ENCODE measurements at places on chromosomes 6 and 20. TPM values are rescaled to one million over a fixed set of nuclear protein-coding genes. Genes with fewer than 3 reads are reported as not detected.

DNA sequence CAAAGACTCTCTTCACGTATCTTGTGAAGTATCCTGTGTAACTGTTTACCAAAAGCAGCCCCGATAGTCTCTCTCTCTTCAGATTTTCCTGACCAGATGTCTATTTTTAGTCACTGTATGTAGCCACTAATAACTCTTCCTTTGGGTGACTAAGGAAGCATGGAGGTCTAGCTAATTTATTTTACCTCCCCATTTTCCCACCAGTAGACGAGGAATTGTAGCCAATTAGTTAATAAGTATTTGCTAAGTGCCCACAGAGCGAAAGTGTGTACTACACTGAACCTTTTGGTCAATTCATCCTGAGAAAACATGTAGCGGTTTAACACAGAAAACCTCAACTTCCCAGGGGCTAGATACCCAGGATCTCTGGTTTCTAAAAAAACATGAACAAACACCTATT is 180.6 kb downstream of the TBX18 start:
- H3K27ac ChIP-seq: no peak overlapping the region
- H3K36me3 ChIP-seq: peaks cover 5% of the 10 kb centered on the region
- DNase-seq: no peak
- H3K27me3 ChIP-seq: no peaks in the 10 kb centered on the region

- H3K4me1 ChIP-seq: peaks cover 82% of the 10 kb centered on the region
- no peaks in the 10 kb centered on the region for H3K36me3 ChIP-seq
- no peak for DNase-seq
These were observed 4.1 kb downstream of the RBM38 start for GRCh38 chr20:57395111-57395966.

- H3K27ac ChIP-seq: no peak overlapping the region
These were observed 60.9 kb downstream of the DLL1 start for GRCh38 chr6:170229851-170230519.

The BPIFB1 gene
- total RNA-seq: not detected

DNA sequence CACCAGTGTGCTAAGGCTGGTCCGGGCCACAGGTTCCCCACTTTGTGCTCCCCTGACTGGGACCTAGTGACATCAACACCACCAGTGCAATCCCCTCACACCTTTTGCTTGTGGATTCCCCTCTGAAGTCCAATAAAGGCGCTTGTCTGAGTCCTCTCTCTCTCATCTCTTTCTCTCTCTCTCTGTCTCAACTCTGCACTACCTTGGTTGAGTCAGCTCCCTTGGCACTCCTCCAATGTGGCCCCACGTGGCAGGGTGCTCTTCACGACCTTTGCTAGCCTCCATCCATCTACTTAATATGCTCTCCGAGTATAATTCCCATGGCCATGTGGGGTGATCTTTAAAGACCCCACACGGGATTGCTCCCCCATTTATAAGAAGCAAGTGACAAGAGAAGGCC is 385.0 kb downstream of the CD83 start:
- no peak overlapping the region for H3K27ac ChIP-seq
- no peaks in the 10 kb centered on the region for H3K27me3 ChIP-seq
- DNase-seq: no peak
- H3K4me1 ChIP-seq: peaks cover 12% of the 10 kb centered on the region
- no peak overlapping the region for H3K4me3 ChIP-seq
- H3K36me3 ChIP-seq: no peaks in the 10 kb centered on the region

DNA sequence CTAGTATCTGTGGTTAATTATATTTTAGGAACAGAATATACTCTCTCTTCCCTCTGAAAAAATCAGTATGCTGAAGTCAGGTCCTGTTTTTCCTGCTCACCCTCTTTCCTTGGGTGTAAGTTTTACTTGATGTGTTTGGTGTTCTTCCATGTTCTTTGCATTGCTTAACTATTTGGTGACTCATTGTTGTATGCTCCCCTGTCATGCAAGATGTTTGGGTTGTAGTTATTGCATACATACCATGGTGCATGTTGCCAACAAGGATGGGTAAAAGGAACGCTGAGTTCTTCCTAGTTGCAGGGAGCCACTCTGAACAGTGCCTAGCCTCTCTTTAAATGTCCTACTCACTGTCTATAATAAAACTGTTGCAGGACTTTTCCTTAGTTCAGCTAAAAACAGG is 207.9 kb upstream of the LAMP5 start:
- no peak for DNase-seq
- H3K4me3 ChIP-seq: no peak overlapping the region
- H3K36me3 ChIP-seq: no peaks in the 10 kb centered on the region
- H3K27ac ChIP-seq: no peak overlapping the region
- no peaks in the 10 kb centered on the region for H3K4me1 ChIP-seq

DNA sequence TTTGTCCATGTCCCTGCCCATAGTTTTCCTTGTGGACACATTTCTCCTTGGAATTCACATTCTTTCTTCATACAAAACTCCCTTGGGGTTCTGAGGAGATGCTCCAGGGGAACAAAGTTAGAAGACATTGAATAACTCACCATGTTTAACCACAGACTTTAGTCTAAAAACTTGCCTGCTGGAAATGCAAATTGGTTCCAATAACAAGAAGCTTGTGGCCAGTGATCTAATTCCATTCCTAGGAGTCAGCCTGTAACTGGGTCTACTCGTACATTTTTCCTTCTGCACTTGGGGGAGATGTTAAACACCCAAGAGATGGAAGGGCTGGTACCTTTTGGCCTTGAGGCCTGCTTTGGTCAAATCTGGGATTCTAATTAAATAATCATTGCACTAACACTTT is 60.2 kb downstream of the SCML4 start:
- H3K36me3 ChIP-seq: peaks cover 60% of the 10 kb centered on the region
- H3K27ac ChIP-seq: no peak overlapping the region
- H3K4me1 ChIP-seq: peaks cover 35% of the 10 kb centered on the region
- no peaks in the 10 kb centered on the region for H3K27me3 ChIP-seq

GRCh38 chr6:151131324-151132007 is 108.3 kb upstream of the AKAP12 start:
- H3K36me3 ChIP-seq: no peaks in the 10 kb centered on the region
- no peak overlapping the region for H3K4me3 ChIP-seq
- H3K27ac ChIP-seq: no peak overlapping the region
- no peaks in the 10 kb centered on the region for H3K4me1 ChIP-seq

The DLL1 gene
- total RNA-seq: 14.2 TPM

DNA sequence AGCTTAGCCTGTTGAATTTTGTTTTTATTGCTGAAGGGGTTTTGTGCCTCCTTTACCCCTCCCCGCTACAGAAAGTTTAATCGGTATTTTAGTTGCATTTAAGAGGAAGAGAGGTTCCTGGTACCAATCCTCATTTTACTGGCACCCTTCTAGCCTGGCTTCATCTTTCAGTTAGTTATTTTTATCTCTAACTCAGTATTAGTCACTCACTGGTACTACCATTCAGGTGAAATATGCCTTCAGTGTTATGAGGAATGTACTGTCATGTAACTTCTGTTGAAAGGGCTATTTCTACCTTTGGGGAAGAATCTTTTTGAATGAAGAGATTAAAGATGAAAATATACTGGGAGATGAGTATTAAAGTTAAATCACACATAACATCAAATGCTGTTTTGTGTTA is 211.8 kb downstream of the CDKAL1 start:
- no peak for DNase-seq
- peaks cover 26% of the 10 kb centered on the region for H3K36me3 ChIP-seq
- H3K27ac ChIP-seq: no peak overlapping the region
- no peak overlapping the region for H3K4me3 ChIP-seq
- no peaks in the 10 kb centered on the region for H3K27me3 ChIP-seq

DNA sequence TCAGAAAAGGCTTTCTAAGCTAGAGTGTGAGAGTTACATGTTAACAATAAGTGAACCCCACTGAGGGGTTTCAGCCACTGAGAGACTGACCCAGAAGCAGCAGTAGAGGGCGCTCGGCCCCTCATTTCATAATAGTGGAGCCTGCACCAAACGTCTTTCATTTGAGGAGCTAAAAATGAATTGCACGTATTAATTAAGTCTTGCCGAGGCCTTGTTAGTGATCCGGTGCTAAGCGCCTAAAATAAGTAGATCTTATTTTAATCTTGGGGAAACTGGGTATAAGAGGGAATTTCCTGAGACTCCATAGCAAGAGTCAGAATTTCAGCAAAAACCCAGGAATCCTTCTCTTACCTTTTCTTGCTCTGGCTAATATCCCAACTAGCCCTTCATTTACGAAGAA is 209.7 kb downstream of the FARS2 start:
- no peaks in the 10 kb centered on the region for H3K27me3 ChIP-seq
- peaks cover 24% of the 10 kb centered on the region for H3K4me1 ChIP-seq
- H3K27ac ChIP-seq: no peak overlapping the region

DNA sequence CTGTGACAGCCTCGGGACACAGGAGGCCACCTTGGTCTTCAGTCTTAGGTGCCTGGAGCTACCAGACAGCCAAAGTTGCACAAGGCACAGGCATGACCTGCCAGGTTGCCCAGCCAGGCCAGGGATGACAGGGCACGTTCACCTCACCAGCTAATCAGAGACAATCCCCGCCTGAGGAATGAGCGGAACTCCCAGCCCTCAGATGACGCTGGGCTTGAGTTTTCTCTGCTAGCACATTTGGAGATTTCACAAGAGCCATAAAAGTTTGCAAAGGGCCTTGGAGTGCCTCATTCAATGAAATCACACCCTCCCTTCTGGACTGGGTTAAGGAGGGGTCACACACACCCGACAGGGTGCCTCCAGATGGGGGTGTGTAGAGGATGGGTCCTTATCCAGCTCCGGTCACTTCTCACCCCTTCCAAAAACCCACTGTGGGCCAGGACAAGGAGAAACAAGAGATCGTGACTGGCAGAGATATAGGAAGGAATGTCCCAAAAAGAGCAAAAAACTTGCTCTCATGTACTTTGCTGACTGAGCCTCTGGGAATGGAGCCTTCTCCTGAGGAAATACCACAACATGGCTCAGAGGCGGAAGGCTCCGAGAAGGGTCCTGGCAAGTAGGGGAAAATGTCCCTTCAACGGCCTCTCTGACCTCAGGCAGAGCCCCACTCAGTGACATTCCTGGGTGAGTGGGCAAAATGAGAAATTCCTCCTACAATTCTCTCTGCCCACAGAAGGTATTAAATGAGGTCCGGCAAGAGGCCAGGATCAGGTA is 121.6 kb downstream of the ISM1 start:
- H3K27me3 ChIP-seq: peaks cover 4% of the 10 kb centered on the region
- no peak overlapping the region for H3K27ac ChIP-seq
- no peaks in the 10 kb centered on the region for H3K36me3 ChIP-seq
- H3K4me1 ChIP-seq: peaks cover 2% of the 10 kb centered on the region
- no peak overlapping the region for H3K4me3 ChIP-seq

DNA sequence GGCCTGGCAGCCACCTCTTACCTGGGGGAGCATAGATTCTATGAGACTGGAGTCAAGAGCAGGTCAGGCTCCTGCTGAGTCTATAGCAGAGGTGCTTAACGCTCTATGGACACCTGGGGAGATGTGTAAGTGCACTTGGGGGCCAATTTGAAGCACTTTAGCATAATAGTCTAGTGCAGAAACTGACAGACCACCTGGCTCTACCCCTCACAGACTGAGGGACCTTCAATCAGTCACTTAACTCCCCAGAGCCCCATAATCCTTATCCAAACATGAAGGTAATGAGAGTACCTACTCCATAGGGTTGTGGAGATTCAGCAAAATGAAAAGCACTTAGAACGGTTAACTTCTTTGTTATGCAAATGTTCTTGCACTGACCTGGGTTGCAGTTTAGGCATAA is 87.3 kb upstream of the SLC22A16 start:
- no peaks in the 10 kb centered on the region for H3K36me3 ChIP-seq
- no peak overlapping the region for H3K4me3 ChIP-seq
- H3K27me3 ChIP-seq: no peaks in the 10 kb centered on the region
- no peak for DNase-seq
- peaks cover 32% of the 10 kb centered on the region for H3K4me1 ChIP-seq
- no peak overlapping the region for H3K27ac ChIP-seq

- no peaks in the 10 kb centered on the region for H3K4me1 ChIP-seq
- no peaks in the 10 kb centered on the region for H3K36me3 ChIP-seq
- peaks cover 7% of the 10 kb centered on the region for H3K27me3 ChIP-seq
- DNase-seq: no peak
- H3K27ac ChIP-seq: no peak overlapping the region
These were observed 31.8 kb downstream of the KCNG1 start for GRCh38 chr20:50991076-50991475.

The R3HDML gene
- total RNA-seq: not detected

DNA sequence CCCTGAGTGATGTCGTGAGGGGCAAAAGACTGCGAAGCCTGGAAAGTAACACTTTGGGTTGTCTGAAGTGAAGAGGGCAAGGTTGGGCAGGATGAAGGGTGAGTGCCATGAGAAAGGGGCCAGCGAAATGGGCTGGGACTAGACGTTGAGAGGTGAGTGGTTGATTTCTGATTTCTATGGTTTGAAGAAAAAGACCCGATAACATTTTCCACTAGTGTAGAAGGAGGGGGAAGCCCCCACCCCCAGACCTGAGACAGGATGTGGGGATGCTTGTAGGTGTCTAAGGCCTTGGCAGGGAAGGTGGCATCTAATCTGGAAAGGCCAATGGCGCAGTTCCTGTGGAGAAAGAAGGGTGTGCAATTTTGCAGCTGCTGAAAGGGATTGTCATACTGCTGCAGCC is 25.3 kb upstream of the KIF3B start:
- peaks cover 35% of the 10 kb centered on the region for H3K4me1 ChIP-seq
- no peaks in the 10 kb centered on the region for H3K27me3 ChIP-seq
- H3K36me3 ChIP-seq: peaks cover 3% of the 10 kb centered on the region
- peak; percentile 57 for DNase-seq

GRCh38 chr20:58692579-58693225 is at the start of gene NPEPL1:
TSS of gene NPEPL1 (plus strand) at chr20:58692800. CDS start at chr20:58692901, 101 bp downstream.
- peaks cover 12% of the 10 kb centered on the region for H3K4me1 ChIP-seq
- H3K27ac ChIP-seq: peak within 1 kb of the TSS; percentile 89
- H3K36me3 ChIP-seq: no peaks in the 10 kb centered on the region
- H3K27me3 ChIP-seq: no peaks in the 10 kb centered on the region
- peak within 1 kb of the TSS; percentile 78 for H3K4me3 ChIP-seq

DNA sequence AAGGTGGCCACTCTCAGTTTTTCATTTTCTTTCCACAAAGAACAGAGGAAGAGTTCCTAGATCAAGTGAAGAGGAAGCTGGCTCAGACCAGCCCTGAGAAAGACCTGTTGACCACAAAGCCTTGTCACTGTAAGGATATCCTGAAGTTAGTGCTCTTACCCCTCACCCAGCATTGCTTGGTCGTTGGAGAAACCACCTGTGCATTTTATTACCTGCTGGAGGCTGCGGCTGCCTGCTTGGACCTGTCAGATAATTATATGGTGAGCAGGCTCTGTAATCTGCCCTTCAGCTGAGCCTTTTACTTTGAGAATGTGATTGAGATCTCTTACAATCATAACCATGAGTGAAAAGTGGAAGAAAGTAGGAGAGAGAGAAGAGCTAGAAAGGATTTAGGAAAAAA is 21.9 kb downstream of the TREML1 start:
- DNase-seq: no peak
- H3K36me3 ChIP-seq: peaks cover 46% of the 10 kb centered on the region

DNA sequence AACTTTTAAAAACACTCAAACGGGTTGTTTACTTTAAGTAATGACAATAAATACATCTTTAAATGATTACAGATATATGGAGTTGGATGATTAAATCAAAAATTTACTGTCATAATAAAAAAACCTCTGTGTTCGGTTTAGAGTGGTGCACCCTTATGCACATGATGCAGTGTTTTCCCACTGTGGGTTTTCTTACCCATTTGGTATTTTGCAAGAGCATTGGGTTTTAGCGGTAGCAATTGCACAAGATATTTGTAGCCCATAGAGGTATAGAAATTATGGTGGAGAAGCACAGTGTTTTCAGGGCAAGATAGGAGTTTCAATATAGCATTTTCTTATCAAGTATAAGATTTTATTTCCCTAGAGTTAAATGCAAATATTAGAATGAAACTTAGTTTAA is 410.8 kb upstream of the PLCB4 start:
- DNase-seq: no peak
- H3K36me3 ChIP-seq: no peaks in the 10 kb centered on the region
- no peaks in the 10 kb centered on the region for H3K4me1 ChIP-seq
- no peak overlapping the region for H3K4me3 ChIP-seq

GRCh38 chr20:25706793-25707192 is 10.1 kb upstream of the ZNF337 start:
- no peaks in the 10 kb centered on the region for H3K36me3 ChIP-seq
- peak; percentile 31 for DNase-seq
- H3K4me1 ChIP-seq: peaks cover 21% of the 10 kb centered on the region
- H3K4me3 ChIP-seq: peak overlapping the region; percentile 68
